AG08396 (cell line): ENCODE measurements at places on chromosomes 5 and 9.
A peak's percentile ranks its signal among the peaks of the same experiment; 100 is the strongest.

DNA sequence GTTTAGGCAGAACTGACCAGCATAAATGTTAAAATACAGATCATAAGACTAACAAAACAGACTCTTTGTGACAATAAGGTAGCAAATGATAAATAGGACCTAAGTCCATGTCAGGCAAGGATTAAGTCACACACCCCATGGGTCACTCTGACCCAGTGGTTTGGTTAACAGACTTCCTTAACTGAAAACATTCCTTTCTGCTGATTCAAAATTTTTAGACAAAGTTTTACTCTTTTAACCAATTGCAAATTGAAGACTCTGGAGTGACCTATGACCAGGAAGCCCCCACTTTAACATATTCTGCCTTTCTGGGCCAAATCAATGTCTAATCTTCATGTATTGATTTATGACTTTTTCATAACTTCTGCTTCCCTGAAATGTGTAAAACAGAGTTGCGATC, 4.9 kb upstream of the NXNL2 start:
- DNase-seq, result peak; percentile 57

GRCh38 chr5:72539726-72540125, 32.5 kb upstream of the ZNF366 start:
- DNase-seq, result no peak

GRCh38 chr5:127335381-127335780, 44.8 kb downstream of the MEGF10 start:
- no peak for DNase-seq

- DNase-seq, result no peak
Observed at GRCh38 chr9:78781681-78782080, 484.8 kb downstream of the PSAT1 start.

DNA sequence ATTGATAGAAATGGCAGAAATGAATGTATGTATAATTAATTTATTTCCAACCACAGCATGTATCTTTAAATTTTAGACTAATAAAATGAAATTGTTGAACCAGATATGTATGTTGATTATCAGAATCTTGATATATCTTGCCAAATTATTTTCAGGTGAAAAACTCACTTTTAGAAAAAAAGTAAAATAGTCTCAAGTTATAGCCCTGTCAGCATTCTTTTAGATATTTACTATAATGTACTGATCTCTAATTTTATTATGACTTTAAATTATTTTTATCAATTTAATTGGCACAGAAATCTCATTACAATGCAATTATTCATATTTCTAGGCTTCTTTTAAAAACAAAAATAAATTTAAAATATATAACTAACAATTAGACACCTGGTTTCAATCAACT, 1990.4 kb upstream of the CDH6 start:
- DNase-seq, result no peak

DNA sequence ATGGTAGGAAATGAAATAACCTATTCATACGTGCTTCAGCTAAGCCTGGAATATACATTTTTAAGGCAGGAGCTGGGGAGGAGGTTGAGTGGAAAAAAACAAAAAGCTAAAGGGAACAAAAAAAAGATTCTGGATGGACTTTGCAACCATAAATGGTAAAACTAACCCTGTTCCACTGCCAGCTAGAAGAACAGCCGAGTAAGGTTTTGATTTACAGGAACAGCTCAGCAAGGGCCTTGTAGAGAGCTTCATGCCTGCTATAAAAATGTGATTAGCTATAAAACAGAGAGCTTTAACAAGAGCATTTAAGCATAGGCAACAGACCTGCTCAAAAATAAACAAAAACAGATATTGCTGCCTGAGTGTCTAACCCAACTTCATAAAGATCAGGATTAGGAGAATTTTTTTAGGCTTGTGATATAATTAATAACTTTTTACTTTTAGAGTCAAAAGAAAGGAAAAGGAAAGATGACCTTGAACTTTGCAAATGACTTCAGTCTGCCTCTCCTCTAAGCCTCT, 194.8 kb downstream of the FBXL7 start:
- DNase-seq, result no peak

DNA sequence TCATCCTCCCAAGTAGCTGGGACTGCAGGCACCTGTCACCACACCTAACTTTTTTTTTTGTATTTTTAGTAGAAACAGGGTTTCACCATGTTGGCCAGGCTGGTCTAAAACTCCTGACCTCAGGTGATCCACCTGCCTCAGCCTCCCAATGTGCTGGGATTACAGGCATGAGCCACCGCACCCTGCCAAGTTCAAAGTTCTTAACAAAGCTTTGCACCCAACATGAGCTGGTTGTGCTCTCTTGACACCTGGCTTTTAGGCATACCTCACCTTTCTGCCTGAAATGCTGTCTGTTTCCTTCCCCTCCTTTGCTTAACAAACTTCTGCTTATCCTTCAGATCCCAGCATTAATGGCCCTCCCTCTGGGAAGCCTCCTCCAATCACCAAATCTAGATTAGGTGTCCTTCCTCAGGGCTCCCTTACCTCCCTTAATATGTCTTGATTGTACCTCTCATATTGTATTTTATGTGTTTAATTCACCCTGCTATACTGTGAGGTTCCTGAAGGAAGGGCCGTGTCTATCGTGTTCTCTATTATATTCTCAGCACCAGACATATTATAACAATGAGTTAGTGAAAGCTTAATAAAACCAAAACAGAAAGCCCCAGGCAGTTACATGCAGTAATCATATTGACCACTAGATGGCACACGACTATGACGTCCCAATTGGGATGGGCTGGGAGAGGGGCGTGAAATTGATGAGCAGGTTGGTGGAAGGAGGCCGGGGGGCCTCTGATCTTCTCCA, 62.9 kb upstream of the PPARGC1B start:
- DNase-seq, result peak; percentile 52

GRCh38 chr5:32960340-32961058, 249.4 kb downstream of the NPR3 start:
- no peak for DNase-seq
